Cerebellar nuclear complex (tissue), 1 donor: ENCODE measurements at places on chromosomes 1 and 21.

GRCh38 chr1:89953131-89953626 lies 41.7 kb upstream of the ZNF326 start:
- DNase-seq, result no peak

GRCh38 chr21:26881504-26882228 lies 36.5 kb upstream of the ADAMTS1 start:
- no peak for DNase-seq

GRCh38 chr1:100362821-100363466 lies 10.6 kb downstream of the CDC14A start:
- no peak for DNase-seq

GRCh38 chr1:1625824-1626206 lies 6.2 kb upstream of the MMP23B start:
- no peak for DNase-seq

GRCh38 chr1:147924813-147925212 lies 3.4 kb upstream of the GPR89B start:
- no peak for DNase-seq

GRCh38 chr21:40143822-40144525 lies 276.7 kb downstream of the PCP4 start:
- no peak for DNase-seq

GRCh38 chr1:167541610-167542009 lies 12.0 kb downstream of the CREG1 start:
- no peak for DNase-seq

- DNase-seq, result no peak
These were observed at the start of gene TNFRSF18 for GRCh38 chr1:1206376-1206965. TSS of gene TNFRSF18 (minus strand) at chr1:1206592. CDS start at chr1:1206571, 21 bp downstream.

DNA sequence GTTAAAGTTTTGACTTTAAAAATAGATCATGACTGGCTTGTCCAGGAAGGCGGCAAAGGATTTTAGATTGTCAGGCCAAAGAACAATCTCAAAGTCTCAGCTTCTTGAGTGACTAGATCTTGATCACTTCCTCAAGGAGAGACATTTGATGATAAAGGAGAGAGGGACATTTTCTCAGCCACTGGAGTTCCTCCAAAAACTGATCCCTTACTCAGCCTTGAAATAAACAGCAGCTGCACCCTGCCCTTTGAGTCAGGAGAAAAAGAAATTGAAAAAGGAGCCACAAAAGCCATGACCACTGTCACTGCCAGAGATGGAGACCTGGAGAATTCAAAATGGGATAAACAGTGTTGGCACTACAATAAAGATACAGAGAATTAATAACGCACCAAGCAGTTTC lies 288.4 kb upstream of the PRMT6 start:
- no peak for DNase-seq

DNA sequence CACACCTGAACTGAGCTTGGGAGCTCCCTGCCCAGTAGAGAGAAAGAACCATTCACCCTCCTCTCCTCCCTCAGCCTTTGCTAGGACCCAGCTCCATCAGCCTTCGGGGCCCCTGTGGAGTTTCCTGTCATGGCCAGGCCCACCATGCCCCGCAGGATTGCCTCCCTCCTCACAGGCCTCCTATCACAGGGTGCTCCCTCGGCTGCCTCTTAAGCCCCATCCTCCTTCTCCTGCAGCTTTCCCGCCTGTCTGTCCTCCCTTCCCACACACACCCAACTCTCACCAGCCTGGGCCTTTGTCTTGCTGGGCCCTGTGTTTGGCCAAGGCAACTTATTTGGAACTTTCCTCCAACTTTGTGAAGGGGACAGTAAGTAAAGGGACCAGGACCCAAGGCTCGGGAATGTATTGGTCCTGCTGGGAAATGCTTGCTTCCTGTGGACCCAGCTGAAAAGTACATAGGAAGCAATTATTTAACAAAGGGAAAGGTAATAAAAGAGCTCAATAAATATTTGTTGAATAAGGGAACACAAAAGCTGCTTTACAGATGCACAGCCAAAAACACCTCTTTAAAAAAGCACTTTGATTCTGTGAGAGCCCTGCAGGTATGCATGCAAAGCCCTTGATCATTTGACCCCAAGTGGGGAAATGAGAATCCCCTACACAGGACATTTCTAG lies 31.6 kb upstream of the TENT5C start:
- DNase-seq, result no peak

GRCh38 chr1:204592246-204592948 lies 76.2 kb downstream of the MDM4 start:
- DNase-seq, result no peak

DNA sequence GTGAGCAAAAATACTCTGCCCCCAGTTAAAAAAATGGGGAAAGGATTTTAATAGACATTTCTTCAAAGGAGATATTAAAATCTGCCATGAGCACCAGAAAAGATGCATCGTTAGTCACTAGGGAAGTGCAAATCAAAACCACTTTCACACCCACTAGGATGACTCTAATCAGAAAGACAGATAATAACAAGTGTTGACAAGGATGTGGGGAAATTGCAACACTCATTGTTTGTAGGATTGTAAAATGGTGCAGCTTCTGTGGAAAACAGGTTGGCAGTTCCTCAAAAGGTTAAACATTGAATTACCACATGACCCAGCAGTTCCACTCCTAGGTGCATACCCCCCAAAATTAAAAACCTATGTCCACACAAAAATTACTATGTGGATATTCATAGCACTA lies 112.3 kb downstream of the KCNJ6 start:
- DNase-seq, result no peak

DNA sequence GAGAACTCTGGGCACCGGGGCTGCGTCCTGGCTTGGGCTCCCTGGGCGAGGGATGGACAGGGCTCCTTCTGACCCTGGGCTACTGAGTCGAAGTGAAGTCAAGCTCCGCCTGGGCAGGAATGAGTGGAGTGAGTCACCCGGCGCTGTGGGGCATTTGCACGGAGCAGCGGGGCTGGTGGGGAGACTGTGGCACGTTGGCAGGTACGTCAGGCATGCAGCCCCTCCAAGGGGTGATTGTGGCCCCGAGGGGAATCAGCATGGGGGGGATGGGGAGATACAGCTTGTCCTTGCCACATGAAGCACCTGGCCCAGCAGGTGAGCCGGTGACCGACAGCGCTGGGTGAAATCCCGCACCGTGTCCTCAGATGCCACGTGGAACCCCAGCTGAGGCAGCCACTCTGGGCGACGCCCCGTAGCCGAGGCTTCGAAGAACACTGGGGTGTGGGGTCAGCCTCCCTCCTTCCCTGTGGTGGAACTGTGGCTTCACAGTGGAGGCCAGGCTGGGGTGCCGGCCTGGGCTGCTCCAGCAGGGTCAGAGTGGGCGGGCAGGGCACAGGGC lies 62.3 kb downstream of the COL18A1 start:
- DNase-seq, result no peak

- DNase-seq, result peak; percentile 18
These were observed 198.4 kb downstream of the USP25 start for GRCh38 chr21:15928196-15928595.

GRCh38 chr1:215863796-215864195 lies 296.7 kb downstream of the KCTD3 start:
- DNase-seq, result no peak

- DNase-seq, result no peak
These were observed 87.7 kb downstream of the SNX7 start for GRCh38 chr1:98749152-98749756.

DNA sequence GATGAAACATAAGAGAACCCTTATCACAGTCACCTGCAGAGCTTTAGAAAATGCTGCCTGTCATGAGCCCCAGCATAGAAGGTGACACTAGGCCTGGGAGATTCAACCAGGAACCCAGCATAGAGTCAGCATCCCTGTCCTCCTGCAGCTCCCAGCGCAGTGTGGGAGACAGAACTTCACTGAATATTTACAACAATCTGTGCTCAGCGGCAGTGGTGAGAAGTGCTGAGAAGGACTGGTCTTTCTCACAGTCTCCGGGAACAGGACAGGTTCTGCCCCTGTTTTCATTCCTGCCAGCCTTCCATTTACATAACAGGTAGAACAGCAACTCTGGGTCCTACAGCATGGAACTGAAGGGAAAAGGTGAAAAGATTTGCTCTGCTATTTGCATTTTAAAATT lies 83.5 kb upstream of the GADD45A start:
- no peak for DNase-seq

- DNase-seq, result no peak
These were observed 73.3 kb upstream of the PAXBP1 start for GRCh38 chr21:32844653-32845436.

- no peak for DNase-seq
These were observed 117.4 kb downstream of the DMRTA2 start for GRCh38 chr1:50305808-50306207.

DNA sequence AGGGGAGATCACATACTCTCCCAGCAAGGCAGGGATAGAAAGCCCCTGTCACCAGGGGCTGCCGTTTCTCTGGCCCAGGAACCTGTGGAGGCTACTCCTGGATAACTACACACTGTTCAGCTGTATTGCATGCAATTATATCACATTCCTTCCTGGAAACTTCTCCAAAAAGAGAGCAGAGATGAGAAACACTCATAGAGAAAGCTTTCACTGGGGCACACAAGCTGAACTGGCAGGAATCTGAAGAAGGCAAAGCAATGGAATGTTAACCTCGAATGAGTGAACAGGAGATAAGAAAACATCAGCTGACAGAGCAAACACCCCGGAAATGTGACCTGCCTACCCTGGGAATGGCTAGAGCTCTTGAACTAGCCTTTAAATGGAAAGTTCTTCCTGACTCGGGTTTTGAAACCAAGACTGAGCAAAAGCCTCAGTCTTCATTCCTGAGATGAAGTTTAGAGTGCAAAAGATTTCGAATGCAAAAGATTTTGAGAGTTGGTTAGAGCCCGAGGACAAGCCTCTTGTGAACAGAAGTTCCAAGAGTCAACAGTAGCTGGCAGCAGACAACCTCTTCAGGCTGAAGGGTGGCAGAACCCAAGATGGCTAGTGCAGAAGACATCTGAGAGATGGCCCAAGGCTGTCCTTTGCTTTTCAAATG lies 32.3 kb downstream of the CCN1 start:
- DNase-seq, result no peak

DNA sequence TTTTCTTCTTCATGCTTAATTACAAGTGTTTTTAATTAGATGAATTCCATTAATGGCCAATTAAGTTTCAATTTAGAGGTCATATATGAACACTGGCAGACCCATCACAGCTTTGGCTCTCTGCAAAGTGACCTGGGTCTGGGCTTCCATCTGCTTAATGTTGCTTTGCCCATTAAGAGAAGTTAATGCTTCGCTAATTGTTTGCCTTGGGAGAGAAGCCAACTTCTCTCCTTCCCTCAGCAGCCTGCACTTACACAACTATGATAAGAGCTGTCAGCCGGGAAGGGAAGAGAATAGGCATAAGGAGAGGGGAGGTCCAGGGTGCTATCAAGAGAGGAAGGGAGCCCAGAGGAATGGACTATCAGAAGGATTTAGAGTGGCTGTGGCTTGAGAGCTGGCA lies 29.0 kb upstream of the CCDC190 start:
- DNase-seq, result no peak

DNA sequence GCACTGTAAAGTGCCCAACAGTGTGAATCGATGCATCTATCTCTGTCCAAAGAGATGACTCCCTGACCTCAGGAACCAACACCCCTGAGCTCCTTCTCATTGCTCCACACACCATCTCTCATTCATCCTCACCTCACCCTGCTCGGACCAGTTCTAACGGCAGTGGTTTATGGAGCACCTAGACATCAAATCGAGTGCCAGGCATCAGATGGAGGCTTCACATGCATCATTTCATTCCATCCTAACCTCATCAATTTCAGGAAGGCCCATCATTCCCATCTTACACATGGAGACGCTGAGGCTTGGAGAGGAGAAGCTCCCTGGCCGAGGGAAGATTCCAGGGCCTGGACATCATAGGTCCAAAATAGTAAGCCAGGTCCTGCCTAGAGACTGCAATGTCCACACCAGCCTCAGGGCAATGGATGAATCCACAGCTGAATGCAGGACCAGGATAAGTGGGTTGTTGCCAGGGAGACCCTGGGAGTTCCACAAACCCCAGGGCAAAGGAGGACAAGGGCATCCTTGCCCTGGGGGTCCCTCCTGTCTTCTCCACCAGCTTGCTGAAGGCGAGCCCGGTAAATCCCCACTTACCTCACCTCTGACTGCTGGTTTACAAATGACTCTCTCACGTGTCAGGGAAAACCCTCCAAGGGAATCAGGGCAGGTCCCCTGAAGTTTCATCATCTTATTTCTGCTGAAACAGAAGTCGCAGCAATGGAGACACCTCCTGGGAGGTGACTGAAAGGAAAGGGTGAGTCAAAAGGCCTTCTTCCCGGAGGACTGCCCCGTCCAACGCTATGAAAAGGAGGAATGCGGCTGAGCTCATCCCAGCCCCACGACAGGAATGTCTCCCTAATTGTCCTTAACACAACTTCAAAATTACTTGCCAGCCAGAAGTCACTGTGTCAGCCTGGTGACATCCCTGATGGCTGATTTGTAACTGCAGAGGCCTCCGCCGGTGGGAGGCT lies 9.0 kb upstream of the IFFO2 start:
- DNase-seq, result no peak
